ENCODE measurements at places on chromosomes 5 and 9.
A peak's percentile ranks its signal among the peaks of the same experiment; 100 is the strongest.

- H3K27me3 ChIP-seq = no peaks in the 10 kb centered on the region
- peak overlapping the region; percentile 63 for H3K4me3 ChIP-seq
- peaks cover 17% of the 10 kb centered on the region for H3K4me1 ChIP-seq
- H3K36me3 ChIP-seq = peaks cover 32% of the 10 kb centered on the region
Measured at GRCh38 chr9:111937781-111938426, 41.3 kb downstream of the UGCG start.

- H3K27me3 ChIP-seq = no peaks in the 10 kb centered on the region
- no peaks in the 10 kb centered on the region for H3K4me1 ChIP-seq
- DNase-seq = no peak
- H3K4me3 ChIP-seq = no peak overlapping the region
Measured at GRCh38 chr5:146103594-146103993, 1.8 kb downstream of the PLAC8L1 start.

- H3K36me3 ChIP-seq = no peaks in the 10 kb centered on the region
- DNase-seq = no peak
- H3K4me1 ChIP-seq = no peaks in the 10 kb centered on the region
- H3K27me3 ChIP-seq = no peaks in the 10 kb centered on the region
- no peak overlapping the region for H3K27ac ChIP-seq
Measured at GRCh38 chr9:74639112-74639511, 142.0 kb downstream of the RORB start.

DNA sequence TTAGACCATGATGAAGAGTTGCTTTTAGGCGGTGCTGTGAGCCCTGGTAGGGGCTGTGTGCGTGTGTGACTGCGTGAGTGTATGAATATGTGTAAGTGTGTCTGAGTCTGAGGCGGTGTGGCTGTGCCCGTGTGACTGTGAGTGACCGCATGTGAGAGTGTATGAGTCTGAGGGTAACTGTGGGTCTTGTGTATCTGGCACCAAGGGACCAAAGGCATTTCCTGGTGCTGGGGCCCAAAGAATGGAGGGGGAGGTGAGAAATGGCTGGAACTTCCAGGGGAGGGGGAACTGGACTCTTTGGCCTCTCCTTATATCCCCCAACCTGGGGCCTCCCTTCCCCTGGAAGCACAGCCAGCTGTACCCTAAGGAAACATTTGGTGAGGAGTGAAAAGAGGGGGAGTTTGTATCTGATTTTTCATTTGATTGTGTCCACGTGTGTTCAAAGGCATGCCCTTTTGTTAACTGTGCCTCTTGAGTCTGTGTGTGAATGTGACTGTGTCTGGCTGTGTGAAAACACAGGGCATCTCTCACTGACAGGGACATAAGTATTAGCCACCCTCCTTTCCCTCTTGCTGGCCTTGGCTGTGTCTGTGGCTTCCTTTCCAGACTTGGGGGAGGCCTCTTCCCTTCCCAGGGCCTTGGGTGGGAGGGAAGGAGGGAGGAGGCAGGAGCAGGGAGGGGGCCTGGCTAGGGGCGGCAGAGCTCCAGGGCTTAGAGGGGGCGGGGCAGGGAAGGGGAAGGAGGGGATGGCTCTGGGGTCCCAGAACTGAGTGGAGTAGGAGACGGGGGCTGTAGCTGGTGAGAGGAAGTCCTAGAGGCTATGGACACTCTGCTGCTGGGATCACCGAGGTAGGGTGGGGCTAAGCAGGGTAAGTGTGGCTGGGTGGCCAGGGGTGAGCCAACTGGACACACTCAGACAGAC, 1.4 kb downstream of the IL11RA start:
- peaks cover 18% of the 10 kb centered on the region for H3K4me1 ChIP-seq
- peaks cover 24% of the 10 kb centered on the region for H3K36me3 ChIP-seq
- H3K27me3 ChIP-seq = no peaks in the 10 kb centered on the region
- H3K4me3 ChIP-seq = no peak overlapping the region
- no peak overlapping the region for H3K27ac ChIP-seq

DNA sequence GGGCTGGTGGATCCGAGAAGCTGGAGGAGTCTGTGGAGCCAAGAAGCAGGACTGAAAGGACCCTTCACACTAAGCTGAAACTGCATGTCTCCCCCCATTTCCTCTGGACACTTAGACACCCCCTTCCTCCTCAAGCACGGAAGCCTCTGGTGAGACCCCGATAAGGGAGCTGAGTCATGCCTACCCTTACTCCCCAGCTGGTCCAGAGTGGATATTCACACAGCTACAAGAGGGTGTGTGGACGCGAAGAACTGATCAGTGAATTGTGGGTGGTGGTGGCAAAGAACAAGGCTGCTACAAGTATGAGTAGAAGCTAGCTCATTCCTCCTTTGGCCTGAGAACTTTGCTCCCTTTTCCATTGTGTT, 4.3 kb downstream of the TLN1 start:
- peaks cover 38% of the 10 kb centered on the region for H3K36me3 ChIP-seq
- DNase-seq = no peak
- H3K27me3 ChIP-seq = no peaks in the 10 kb centered on the region
- H3K4me1 ChIP-seq = peaks cover 14% of the 10 kb centered on the region
- H3K4me3 ChIP-seq = no peak overlapping the region

- no peak overlapping the region for H3K4me3 ChIP-seq
- no peak overlapping the region for H3K27ac ChIP-seq
- H3K36me3 ChIP-seq = no peaks in the 10 kb centered on the region
- H3K27me3 ChIP-seq = peaks cover 16% of the 10 kb centered on the region
Measured at GRCh38 chr5:170407062-170407461, 17.9 kb upstream of the KCNMB1 start.

GRCh38 chr9:3478549-3478953, 47.2 kb downstream of the RFX3 start:
- H3K4me3 ChIP-seq = peak overlapping the region; percentile 80
- H3K4me1 ChIP-seq = peaks cover 58% of the 10 kb centered on the region
- no peak for DNase-seq
- H3K27ac ChIP-seq = peak overlapping the region; percentile 88
- H3K36me3 ChIP-seq = peaks cover 24% of the 10 kb centered on the region

- H3K27me3 ChIP-seq = no peaks in the 10 kb centered on the region
- no peak for DNase-seq
- no peaks in the 10 kb centered on the region for H3K4me1 ChIP-seq
- H3K36me3 ChIP-seq = no peaks in the 10 kb centered on the region
Measured at GRCh38 chr5:91690921-91691320, 307.8 kb upstream of the ARRDC3 start.

GRCh38 chr5:57422993-57423392, 59.6 kb downstream of the ACTBL2 start:
- no peaks in the 10 kb centered on the region for H3K36me3 ChIP-seq
- H3K27me3 ChIP-seq = peaks cover 3% of the 10 kb centered on the region
- H3K4me3 ChIP-seq = no peak overlapping the region
- H3K4me1 ChIP-seq = no peaks in the 10 kb centered on the region

GRCh38 chr5:78213799-78214198, 80.7 kb downstream of the AP3B1 start:
- no peak overlapping the region for H3K4me3 ChIP-seq
- DNase-seq = no peak
- peaks cover 5% of the 10 kb centered on the region for H3K36me3 ChIP-seq
- no peaks in the 10 kb centered on the region for H3K4me1 ChIP-seq
- no peak overlapping the region for H3K27ac ChIP-seq

DNA sequence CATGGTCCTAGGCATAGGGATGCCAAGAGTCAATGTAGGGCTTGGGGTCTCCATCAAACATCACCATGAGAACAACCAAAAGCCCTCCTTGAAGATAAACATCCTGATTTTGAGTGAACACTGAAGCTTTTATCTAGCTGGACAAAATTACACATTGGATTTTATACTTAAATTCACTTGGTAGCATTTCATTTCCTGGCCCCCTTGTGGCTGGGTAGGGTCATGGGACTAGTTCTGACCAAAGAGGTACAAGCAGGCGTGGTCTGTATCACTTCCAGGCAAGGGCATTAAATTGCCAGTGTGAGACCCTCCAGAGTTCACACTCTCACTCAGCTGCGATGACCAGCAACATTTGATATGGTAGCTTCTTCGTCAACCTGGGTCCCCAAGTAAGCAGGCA, 320.3 kb downstream of the ACTL7B start:
- H3K4me3 ChIP-seq = no peak overlapping the region
- H3K36me3 ChIP-seq = no peaks in the 10 kb centered on the region
- no peaks in the 10 kb centered on the region for H3K27me3 ChIP-seq
- H3K4me1 ChIP-seq = no peaks in the 10 kb centered on the region
- no peak for DNase-seq
- no peak overlapping the region for H3K27ac ChIP-seq

- no peaks in the 10 kb centered on the region for H3K27me3 ChIP-seq
- peaks cover 48% of the 10 kb centered on the region for H3K36me3 ChIP-seq
- DNase-seq = peak; percentile 53
- H3K4me1 ChIP-seq = peaks cover 84% of the 10 kb centered on the region
Measured at GRCh38 chr5:119333421-119333851, 22.4 kb upstream of the TNFAIP8 start.

Measured in T-helper 2 cell treated with Interferon-gamma antibody and Interleukin-4, amounts not matched to agents 5 μg/mL and 100 μg/mL, for 36 hours (primary cell).